ENCODE measurements at places on chromosomes 2 and 18.

DNA sequence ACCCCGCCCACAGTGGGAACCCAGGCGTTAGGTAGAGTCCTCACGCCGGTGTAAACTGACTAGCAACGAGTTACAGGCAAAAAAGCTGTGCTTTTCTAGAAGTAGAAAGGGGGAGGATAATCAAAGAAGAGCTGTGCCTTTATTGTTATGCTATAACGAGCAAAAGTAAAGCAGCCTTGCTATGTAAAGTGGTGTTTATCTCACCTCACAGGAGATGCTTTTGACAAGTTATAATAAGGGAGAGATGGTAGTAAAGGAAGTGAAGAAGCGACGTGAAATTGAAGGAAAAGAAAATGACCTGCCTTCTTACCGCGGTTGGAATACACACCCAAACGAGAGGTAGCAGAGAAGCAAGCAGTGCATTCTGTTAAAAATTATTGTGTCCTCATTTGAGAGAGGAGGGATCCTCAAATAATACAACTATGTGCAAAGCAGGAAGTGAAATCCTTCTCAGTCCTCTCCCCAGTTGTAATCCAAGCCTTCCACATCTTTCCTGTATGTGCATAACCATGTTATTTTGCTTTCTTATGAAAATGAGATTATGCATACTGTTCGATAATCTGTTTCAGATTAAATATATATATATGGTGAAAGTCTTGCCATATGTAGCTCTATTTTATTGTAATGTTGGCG, 962 bp downstream of the TANK start:
- H3K27ac ChIP-seq, result peak overlapping the region; percentile 86
- peak overlapping the region; percentile 85 for H3K4me3 ChIP-seq
- H3K27me3 ChIP-seq, result no peaks in the 10 kb centered on the region
- DNase-seq, result no peak

DNA sequence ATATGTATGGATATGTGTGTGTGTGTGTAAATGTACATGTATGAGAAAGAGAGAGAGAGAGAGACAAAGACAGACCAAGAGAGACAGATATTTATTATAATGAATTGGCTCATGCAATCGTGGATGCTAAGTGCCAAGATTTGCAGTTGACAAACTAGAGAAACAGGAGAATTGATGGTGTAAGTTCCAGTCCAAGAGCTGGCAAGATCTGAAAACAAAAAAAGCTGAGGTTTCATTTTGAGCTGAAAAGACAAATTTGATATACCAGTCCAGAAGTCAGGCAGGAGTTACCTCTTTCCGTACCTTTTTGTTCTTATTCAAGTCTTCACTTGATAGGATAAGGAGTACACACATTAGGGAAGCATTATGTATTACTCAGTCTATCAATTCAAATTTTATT, 157.8 kb downstream of the COPS8 start:
- H3K36me3 ChIP-seq, result no peaks in the 10 kb centered on the region
- H3K4me3 ChIP-seq, result no peak overlapping the region
- H3K4me1 ChIP-seq, result no peaks in the 10 kb centered on the region
- DNase-seq, result no peak
- no peaks in the 10 kb centered on the region for H3K27me3 ChIP-seq

DNA sequence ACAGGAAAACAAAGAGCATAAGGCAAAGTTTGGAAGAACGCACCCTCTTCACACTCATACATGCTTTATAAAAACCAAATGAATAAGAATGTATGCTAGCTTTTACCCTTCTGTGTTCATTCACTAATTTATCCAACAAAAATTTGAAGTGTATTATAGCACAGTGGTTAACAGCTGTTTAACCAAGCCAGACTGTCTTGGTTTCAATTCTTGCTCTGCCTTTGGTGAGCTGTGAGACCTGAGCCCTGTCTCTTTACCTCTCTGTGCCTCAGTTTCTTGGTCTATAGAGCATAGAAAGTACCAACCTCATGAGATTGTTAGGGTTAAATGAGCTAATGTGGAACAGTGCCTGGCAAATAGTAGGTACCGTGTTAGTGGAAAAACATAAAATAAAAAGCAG, 104.5 kb upstream of the TTC39C start:
- no peak for DNase-seq
- no peaks in the 10 kb centered on the region for H3K36me3 ChIP-seq
- no peak overlapping the region for H3K27ac ChIP-seq
- H3K27me3 ChIP-seq, result no peaks in the 10 kb centered on the region
- no peak overlapping the region for H3K4me3 ChIP-seq

DNA sequence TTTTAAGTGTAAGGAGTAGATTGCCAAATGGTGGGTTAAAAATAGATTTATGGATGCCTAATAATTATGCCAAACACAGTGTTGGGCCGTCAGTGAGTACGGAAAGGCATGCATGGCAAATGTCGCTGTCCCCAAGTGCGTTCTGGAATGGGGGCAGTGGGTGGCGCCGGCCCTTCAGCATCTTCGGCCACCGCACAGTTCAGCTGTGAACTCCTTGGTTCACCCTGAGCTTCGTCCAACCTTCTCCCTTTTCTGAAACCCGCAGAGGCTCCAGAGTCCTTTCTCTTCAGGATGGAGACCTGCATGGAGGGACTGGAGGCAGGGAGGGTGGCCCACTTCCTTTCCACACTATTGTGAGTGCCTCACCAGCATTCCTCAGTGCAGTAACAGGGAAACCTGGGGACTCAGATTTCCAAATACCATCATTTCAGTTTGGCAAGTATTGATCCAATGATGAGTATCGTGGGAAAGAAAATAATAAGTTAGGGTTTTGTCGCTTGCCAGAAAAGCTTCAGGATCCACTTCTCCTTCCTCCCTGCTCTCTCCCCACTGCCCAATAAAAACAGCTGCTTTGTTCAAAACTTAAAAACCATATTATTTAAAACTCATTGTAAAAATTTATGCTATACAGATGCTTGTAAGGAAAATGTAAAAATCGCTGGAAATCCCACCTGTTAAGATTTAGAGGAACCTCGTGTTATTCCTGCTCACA, 74.6 kb upstream of the TXNDC2 start:
- H3K4me3 ChIP-seq, result peak overlapping the region; percentile 19
- H3K4me1 ChIP-seq, result peaks cover 69% of the 10 kb centered on the region
- H3K36me3 ChIP-seq, result no peaks in the 10 kb centered on the region
- no peaks in the 10 kb centered on the region for H3K27me3 ChIP-seq
- H3K27ac ChIP-seq, result peak overlapping the region; percentile 79

DNA sequence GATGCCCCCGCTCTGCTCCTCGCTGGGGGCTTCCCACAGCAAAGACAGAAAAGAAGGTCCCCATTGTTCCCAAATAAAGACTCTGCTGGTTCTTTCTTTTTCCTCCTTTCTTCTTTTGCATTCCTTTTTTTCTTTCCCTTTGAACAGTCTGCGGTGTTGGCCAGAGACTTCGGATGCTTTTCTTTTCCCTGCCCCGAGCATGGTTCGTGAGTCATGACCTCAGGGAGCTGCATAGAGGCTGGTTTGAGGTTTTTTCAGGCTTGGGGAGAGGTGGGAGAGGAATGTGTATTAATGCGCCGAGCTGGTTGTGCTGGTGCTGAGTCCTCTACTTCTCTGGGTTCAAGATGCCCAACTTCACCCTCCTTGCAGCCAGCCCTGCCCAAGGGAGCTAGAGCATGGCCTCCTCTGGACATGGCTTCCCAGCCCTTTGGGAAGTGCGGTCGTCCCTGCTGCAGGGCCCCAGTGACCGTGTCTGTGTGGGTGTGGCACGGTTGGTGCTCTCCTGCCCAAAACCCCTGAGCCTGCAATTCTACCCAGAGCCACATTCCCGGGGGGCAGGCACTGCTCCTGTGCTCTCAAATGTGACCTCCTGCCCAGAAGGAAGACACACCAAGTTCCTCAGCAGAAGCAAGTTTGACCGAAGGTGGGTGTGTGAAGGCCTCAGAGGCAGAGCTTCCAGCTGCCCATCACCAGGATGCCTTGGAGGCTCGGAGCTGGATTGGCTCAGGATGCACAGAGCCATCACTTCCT, 9.0 kb upstream of the ARHGEF4 start:
- H3K36me3 ChIP-seq, result no peaks in the 10 kb centered on the region
- no peak overlapping the region for H3K27ac ChIP-seq
- H3K27me3 ChIP-seq, result no peaks in the 10 kb centered on the region
- no peak overlapping the region for H3K4me3 ChIP-seq
- no peaks in the 10 kb centered on the region for H3K4me1 ChIP-seq

DNA sequence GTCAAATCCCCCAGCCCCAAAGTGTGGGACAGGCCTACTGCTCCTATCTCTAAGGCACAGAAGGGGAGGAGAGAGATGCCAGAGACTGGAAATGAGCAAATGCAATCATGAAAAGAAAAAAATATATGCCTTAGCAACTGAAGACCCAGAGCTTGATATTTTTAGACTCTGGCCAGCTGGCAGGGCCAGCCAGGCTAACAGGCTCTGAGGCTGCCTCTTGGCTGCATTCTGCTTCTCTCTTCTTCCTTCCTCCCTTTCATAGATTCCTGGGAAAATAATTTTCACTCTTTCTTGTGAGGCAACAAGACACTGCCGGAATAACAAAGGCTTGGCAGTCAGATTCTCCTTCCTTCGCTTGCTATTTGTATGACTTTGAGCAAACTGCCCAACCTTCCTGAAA, 209.1 kb downstream of the RAD51AP2 start:
- no peak overlapping the region for H3K27ac ChIP-seq
- no peaks in the 10 kb centered on the region for H3K27me3 ChIP-seq
- no peaks in the 10 kb centered on the region for H3K36me3 ChIP-seq
- no peak overlapping the region for H3K4me3 ChIP-seq
- DNase-seq, result no peak
- no peaks in the 10 kb centered on the region for H3K4me1 ChIP-seq

GRCh38 chr18:14767474-14767873, 19.5 kb downstream of the ANKRD30B start:
- H3K4me3 ChIP-seq, result no peak overlapping the region
- H3K4me1 ChIP-seq, result no peaks in the 10 kb centered on the region
- no peak for DNase-seq
- no peaks in the 10 kb centered on the region for H3K27me3 ChIP-seq
- H3K36me3 ChIP-seq, result no peaks in the 10 kb centered on the region

DNA sequence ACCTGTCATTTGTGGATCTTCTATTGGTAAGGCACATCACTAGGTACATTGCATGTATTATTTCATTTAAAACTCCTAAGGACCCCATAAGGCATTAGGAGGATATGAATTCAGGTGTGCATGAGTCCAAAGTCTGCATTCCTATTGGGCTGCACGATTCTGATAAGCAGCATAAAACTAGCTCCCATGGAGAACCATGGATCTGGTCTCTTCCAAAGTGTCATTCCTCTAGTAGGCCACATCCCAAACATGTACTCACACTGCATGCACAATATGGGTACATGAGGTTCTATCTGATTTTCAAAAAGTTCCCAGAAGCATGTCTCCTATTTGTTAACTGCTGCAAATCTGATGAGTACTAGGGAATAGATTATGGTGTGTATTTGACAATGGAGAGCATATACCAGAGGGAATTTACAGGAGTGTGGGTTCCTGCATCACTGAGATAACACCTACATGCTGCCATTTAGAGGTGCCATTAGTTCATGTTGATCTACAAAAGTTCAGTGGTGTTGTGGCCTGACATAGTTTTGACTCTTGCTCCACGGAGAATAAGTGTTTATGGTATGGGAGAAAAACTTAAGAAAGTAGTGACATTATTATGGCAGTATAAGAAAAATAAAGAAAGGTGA, 11.3 kb downstream of the CYTIP start:
- H3K4me1 ChIP-seq, result peaks cover 29% of the 10 kb centered on the region
- no peaks in the 10 kb centered on the region for H3K36me3 ChIP-seq
- H3K4me3 ChIP-seq, result no peak overlapping the region
- no peak for DNase-seq
- H3K27me3 ChIP-seq, result no peaks in the 10 kb centered on the region

DNA sequence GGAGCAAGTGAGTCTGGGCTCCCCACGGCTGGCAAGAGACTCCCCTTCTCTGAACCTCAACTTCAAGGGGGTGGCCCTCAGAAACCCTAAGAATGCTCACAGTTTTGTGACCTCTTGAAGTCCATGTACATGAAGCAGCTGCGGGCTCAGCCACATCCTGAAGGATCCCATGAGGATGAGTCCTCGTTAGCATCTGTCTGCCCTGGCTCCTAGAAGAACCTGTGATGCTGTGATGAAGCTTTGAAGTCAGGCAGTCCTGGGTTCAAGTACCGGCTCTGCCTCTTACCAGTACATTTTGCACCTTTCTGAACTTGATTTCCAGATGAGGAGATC, 38.1 kb downstream of the SDC1 start:
- no peaks in the 10 kb centered on the region for H3K4me1 ChIP-seq
- no peak overlapping the region for H3K4me3 ChIP-seq
- no peak overlapping the region for H3K27ac ChIP-seq
- DNase-seq, result no peak
- H3K36me3 ChIP-seq, result no peaks in the 10 kb centered on the region
- H3K27me3 ChIP-seq, result no peaks in the 10 kb centered on the region

GRCh38 chr2:65960953-65961352, 474.0 kb upstream of the MEIS1 start:
- no peak for DNase-seq
- H3K36me3 ChIP-seq, result no peaks in the 10 kb centered on the region
- no peaks in the 10 kb centered on the region for H3K27me3 ChIP-seq
- no peak overlapping the region for H3K4me3 ChIP-seq

DNA sequence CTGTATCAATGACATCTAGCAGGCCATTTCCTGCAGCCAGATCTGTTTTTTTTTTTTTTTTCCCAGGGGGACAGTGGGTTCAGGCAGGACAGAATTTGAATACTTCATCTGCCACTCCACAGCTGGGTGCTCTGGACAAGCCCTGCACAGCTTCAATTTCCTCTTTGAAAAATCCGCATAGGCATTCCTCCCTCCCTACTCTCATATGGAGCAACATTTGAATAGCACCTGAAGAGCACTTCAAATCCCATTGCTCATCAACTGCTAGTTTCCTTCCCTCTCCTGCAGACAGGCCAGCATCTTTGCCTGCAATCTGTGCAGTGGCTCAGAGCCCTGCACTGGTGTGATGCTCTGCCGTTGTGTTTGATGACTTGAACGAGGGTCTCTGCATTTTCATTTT, 326.3 kb downstream of the TSN start:
- H3K4me3 ChIP-seq, result no peak overlapping the region
- no peak for DNase-seq
- no peak overlapping the region for H3K27ac ChIP-seq
- no peaks in the 10 kb centered on the region for H3K4me1 ChIP-seq

DNA sequence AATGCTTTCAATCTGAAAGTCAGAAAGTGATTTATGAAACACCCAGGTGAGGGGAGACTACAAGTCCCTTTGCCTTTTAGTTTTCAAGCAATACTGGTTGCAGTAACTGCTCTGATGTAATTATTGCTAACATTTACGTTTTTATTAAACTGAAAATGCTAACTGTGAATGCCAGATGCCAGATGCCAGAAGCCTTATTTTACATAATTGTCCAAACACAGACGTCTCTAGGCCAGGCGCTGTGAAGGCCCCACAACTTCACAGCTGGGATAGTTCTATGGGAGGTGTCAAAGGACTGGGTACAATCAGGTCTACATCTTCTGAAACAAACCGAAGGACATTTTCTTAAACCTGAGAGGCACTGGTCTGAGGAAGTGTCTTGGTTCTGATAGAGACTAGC, 27.5 kb upstream of the MSGN1 start:
- H3K4me3 ChIP-seq, result no peak overlapping the region
- no peaks in the 10 kb centered on the region for H3K36me3 ChIP-seq
- H3K27ac ChIP-seq, result no peak overlapping the region
- H3K27me3 ChIP-seq, result no peaks in the 10 kb centered on the region
- H3K4me1 ChIP-seq, result no peaks in the 10 kb centered on the region
- DNase-seq, result no peak

- no peaks in the 10 kb centered on the region for H3K27me3 ChIP-seq
- H3K27ac ChIP-seq, result no peak overlapping the region
- H3K4me1 ChIP-seq, result no peaks in the 10 kb centered on the region
- DNase-seq, result no peak
- no peaks in the 10 kb centered on the region for H3K36me3 ChIP-seq
- no peak overlapping the region for H3K4me3 ChIP-seq
These were observed 348.6 kb downstream of the ANAPC1 start for GRCh38 chr2:111535404-111535803.

Measured in thoracic aorta (tissue), 2 donors.